Cerebellar cortex (tissue), 1 donor: ENCODE measurements at places on chromosomes 7 and 10.

- no peak for DNase-seq
These were observed 60.1 kb upstream of the NAMPT start for GRCh38 chr7:106344861-106345260.

- peak; percentile 56 for DNase-seq
These were observed 35.7 kb downstream of the P4HA1 start for GRCh38 chr10:73060738-73061635.

- DNase-seq: no peak
These were observed 10.7 kb upstream of the SGMS1 start for GRCh38 chr10:50634479-50634878.

- DNase-seq: no peak
These were observed 110.8 kb downstream of the TPK1 start for GRCh38 chr7:144725070-144725469.

DNA sequence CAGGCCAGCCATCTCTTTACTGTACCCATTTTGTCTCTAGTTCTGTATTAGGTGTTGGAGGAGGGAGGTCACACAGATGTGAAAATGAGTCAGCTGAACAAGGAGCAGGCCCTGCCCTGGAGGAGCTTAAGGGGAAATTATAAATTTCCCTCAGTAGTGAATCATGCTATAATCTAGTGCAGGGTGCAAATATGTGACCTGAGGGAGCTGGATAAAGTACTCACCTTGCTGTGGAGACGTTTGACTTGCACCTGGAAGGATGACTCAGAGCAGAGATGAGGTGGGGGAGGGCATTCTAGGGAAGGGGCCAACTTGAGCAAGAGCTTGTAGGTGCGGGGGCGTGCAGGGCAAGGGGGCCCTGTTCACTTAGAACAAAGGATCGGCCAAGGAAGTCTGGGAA, 610.6 kb downstream of the SDK1 start:
- no peak for DNase-seq

GRCh38 chr10:80737209-80737608, 199.5 kb downstream of the SH2D4B start:
- DNase-seq: no peak

GRCh38 chr7:114934713-114935112, 12.8 kb downstream of the MDFIC start:
- DNase-seq: no peak

DNA sequence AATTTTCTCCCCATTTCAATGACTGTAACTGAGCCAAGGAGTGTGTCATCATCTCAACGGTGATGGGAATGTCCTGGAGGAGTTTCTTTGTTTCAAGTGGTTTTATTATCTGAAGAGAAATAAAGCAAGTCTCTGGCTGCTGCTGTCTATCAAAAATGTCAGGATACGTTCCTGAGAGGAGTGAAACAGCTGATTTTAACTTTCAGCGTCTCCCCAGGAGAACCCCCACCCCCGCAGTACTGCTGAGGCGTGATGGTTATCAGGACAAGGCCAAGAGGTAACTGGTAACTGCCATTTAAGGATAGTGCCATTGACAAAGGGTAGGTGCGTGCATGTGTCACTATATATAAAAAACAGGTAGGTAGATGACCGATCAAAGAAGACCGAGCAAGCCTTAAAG, 70.3 kb upstream of the LRGUK start:
- no peak for DNase-seq

DNA sequence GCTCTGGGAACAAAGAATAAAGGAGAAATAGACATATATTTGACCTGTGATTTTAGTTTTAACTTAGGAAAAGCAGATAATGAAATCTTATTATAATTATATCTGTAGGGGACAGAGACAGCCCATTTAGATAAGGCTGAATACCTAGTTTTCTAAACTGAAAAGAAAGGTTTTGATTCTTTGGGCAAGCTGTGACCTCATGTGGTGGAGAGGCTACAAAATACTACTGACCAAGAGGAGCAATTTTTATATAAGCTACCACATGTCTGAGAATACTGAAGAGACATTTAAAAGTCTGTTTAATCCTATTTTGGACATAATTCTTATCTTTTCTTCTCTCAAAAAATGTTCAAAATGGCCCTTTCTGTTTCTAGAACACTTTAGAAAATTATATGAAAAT, 271.0 kb downstream of the MTERF1 start:
- DNase-seq: no peak

DNA sequence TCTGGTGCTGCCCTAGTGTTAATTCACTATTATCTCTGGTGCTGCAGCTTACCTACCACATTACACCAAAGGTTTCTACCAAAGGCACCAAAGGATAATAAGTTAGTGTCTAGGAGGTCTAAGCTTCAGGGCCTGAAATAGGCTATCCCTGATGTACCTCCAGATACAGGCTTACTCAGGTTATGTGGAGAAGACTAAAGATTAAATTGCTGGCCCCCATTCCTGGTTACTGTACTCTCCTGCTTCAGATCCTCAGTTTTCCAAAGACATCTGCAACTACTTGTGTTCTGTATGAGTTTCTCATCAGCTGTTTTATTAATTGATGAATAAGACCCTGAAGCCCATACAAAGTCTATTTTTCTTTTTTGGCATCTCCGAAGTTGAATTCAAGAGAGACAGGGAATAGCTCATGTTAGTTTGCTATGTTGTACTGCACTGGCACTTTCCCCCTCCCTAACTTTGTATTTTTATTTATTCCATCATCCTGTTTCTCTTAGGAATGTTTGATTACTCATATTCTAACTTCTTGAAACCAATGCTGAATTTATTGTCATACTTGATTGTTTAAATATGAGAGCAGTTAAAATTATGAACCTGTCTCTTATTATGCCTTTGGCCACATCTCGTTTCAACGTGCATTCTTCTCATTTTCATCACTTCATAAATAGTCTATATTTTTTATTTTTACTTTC, 85.9 kb downstream of the PON1 start:
- no peak for DNase-seq

- DNase-seq: no peak
These were observed 41.5 kb upstream of the ZNF438 start for GRCh38 chr10:31073211-31073610.

- no peak for DNase-seq
These were observed 11.9 kb downstream of the CYTH3 start for GRCh38 chr7:6260291-6261187.

DNA sequence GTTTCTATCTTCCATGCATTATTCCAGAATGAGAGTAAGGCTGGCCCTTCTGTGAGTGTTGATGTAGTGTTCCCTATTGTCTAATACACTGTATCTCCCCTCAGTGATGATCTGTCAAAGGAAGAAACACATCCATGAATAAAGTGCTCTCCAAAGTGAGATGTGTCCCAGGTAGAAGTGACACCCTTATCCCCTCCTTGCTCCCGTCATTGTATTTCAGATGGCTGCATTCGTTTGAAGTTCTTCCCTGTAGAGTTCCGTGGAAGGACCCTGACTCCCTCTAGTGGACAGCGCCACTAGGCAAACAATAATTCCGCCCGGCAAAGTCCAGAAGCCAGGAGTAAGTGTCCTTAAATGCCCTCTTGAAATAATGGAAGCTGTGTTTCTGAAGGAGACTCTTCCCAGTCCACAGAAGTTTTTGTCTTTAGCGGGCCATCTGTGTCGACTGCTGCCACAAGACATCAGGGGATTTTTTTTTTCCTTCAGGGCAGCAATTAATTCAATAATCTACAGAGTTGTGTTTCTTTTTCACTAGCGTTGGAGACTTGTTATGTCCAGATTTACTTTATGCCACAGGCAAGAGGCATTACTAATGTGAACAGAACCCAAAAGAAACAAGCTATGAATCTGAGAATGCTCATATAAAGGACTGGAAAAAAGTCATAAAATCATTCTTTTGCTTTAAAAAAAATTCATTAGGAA, 64.6 kb downstream of the THNSL1 start:
- DNase-seq: peak; percentile 93

DNA sequence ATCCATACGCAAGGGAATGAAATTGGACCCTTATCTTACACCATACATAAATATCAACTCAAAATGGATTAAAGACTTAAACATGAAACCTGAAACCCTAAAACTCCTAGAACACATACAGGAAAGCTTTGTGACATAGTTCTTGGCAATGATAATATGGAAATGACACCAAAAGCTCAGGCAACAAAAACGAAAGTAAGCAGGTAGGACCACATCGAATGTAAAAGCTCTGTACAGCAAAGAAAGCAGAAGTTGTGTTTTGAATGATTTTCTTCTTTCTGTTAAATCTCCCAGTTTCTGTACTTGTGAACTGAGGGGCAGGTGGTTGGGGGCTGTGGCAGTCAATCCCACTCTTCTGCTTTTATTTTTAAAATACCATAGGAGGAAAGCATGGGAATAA, 368.4 kb upstream of the PODXL start:
- no peak for DNase-seq

GRCh38 chr10:72344932-72345331, 9.8 kb downstream of the DNAJB12 start:
- DNase-seq: no peak
